ENCODE measurements at places on chromosomes 7 and 10.

- DNase-seq = no peak
These were observed 702.3 kb downstream of the LRMDA start for GRCh38 chr10:76133597-76134255.

DNA sequence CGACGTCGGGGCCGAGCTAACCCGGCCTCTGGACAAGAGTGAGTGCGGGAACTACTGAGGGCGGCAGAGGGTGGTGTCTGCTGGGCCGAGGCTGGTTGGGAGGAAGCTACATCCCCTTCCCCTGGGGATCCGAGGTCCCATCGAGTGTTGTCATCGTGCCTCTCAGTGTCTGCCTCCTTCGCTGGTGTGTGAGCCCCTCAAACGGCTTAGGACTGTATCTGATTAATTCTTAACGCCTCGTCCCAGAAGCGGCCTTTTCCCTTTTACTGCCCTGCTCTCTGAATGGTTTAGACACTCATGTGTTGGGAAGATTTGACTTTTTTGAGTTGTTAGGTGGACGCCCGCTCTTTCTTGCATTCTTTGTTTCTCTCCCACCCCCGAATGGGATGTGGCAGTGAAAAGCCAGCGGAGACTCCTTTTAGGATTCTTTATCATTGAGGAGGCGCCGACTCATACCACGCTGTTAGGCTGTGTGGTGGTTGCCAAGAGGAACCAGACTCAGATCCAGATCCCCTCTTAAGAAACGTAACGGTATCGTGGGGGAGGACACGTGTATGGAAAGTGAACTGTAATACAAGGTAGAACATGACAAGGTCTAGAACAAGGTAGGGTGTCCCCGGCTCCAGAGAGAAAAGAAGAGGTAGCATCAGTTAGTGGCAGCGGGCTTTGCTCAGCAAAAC, 631 bp downstream of the SUPV3L1 start:
- no peak for DNase-seq

DNA sequence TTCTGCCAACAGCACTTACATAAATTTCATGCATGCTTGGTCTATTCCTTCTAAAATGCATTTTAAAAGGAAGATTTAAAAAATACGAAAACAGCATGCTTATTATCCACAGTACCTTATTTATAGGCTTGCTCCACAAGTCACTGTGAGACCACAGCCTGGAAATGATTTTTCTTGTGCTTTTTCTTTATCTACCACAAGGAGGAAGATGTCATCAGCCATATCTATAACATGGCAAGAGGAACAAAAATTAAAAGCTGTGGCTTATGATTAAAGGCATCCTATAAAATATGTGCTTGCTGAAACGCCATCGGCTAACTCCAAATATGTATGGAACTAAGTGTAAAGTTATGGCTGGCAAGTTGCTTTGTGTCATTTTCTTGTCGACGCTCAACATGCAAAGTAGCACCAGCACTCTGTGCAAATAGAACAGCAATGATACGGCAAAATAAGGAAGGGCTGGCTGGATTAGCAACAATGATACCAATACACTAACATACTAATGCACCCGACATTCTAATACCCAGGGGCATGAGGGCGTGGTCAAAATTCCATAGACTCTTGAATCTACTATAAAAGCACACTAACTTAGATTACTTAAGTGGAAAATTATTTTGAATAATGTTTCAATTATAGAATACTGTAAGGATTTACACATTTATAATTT, 41.2 kb upstream of the AKR1E2 start:
- DNase-seq = no peak

GRCh38 chr7:41459183-41459582, 243.7 kb downstream of the INHBA start:
- no peak for DNase-seq

DNA sequence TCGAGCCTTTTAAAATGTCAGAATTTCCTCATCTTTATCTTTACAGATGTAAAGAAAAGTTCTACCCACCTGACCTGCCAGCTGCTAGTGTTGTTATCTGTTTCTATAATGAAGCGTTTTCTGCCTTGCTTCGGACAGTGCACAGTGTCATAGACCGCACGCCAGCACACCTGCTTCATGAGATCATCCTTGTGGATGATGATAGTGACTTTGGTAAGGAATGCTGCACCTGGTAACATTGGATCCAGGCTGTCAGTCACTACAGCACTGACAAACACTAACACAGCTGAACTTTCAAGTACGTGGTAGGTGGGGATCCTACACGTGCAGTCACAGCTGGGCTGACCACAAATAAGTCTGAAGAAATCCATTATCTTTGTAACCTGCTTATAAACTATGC, 77.6 kb downstream of the GALNT11 start:
- no peak for DNase-seq

DNA sequence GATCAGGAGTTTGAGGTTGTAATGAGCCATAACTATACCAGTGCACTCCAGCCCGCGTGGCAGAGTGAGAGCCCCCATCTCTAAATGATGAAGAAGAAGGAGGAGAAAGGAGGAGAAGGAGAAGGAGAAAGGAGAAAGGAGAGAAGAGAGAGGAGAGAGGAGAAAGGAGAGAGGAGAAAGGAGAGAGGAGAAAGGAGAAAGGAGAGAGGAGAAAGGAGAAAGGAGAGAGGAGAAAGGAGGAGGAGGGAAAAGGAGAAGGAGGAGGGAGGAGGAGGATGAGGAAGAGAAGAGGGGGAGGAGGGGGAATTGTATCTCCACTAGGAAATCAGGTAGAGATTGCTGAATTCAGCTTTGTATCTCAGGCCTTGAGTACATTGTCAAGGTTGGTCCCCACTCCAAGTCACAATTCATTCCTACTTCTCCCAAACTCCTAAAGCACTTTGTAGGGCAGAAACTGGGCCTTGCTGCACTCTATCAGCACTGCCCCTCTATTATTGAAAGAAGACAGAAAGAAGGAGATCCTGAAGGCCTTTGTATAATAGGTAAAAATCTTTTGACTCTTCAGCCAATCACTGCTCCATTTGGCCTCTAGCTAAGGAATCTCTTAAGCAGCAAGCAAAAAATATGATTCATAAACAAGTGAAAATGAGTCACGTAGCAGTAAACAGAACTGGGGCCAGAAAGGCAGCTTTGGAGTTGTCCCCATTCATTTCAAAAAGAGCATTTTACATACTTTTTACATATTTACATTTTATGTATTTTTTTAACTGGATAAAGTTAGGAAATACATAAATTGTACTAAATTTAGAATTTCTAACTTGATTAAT, 178.0 kb downstream of the IMMP2L start:
- no peak for DNase-seq

- no peak for DNase-seq
These were observed 59.6 kb upstream of the TRIL start for GRCh38 chr7:29017713-29018112.

GRCh38 chr7:17384400-17384799, 85.9 kb downstream of the AHR start:
- no peak for DNase-seq

GRCh38 chr10:3465406-3465891, 292.9 kb upstream of the PITRM1 start:
- no peak for DNase-seq

GRCh38 chr7:6022707-6023106, 8.5 kb upstream of the ANKRD61 start:
- no peak for DNase-seq

GRCh38 chr10:103013416-103013815, 95.3 kb downstream of the CNNM2 start:
- no peak for DNase-seq

- no peak for DNase-seq
These were observed 46.9 kb downstream of the ATE1 start for GRCh38 chr10:121880895-121881294.

GRCh38 chr10:127797339-127797738, 60.4 kb downstream of the FOXI2 start:
- DNase-seq = no peak

- no peak for DNase-seq
These were observed 462.5 kb upstream of the IGFBP3 start for GRCh38 chr7:46383605-46384004.

GRCh38 chr7:103937680-103938079, 51.8 kb downstream of the RELN start:
- no peak for DNase-seq

DNA sequence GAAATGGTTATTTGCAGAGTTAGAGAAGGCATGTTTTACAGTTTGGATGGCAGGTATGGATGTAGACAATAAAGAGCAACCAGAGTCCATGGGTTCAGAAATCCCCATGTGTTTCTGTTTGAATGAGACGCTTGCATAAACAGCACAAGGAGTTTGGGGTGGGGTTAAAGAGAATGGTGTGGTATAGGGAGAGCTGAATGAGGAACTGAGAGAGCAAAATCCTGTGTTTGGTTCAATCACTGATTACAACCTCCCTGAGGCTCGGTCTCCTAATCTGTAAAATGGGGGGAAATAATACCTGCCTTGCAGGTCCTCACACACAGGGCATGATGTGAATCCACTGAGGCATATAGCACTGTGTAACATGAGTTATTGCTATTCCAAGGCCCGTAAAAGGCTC, 23.7 kb downstream of the CAV1 start:
- DNase-seq = no peak

DNA sequence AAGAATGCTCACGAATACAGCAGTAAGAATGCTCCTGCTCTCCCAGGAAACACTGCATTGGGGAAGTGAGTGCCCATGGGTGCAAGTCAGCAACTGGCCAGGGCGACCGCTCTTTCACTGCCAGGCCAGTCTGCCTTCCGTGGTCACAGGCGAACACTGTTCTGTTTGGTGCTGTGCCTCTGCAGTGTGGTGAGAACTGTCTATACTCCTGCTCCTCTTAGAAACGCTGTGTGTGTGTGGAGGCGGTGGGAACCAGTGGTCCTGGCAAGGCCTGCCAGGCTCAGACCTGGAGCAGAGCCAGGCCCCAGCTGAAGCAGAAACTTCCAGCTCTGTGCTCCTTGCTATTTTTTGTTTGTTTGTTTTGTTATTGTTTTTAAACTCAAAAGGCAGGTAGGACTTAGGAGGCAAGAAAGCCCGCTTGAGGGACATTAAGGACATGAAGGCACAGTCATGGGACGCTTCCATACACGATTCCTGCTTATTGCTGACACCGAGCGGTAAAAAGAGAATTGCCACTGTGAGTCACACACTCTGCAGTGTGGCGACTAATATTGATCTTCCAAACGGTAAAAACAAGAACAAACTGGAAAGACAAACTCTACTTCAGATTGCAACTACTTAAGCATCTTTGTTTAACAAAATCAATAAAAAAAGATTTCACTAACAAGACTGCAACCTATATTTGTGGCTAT, 430.8 kb downstream of the DNAJB6 start:
- DNase-seq = no peak

DNA sequence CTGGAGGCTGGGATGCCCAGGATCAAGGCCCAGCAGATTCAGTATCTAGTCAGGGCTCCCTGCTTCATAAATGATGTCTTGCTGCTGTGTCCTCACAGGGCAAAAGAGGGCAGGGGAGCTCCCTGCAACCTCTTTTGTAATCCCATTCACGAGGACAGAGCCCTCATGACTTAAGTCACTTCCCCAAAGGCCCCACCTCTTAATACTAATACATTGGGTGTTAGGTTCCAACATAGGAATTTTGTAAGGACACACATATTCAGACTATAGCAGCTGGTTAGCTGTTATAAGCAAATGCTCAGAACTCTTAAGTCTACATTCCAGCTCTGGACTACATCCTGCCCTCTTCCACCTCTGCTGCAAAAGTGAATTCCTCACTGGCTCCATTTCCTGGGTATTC, 63.0 kb downstream of the VOPP1 start:
- DNase-seq = no peak

GRCh38 chr10:26516540-26517101, 78.5 kb downstream of the APBB1IP start:
- DNase-seq = no peak

DNA sequence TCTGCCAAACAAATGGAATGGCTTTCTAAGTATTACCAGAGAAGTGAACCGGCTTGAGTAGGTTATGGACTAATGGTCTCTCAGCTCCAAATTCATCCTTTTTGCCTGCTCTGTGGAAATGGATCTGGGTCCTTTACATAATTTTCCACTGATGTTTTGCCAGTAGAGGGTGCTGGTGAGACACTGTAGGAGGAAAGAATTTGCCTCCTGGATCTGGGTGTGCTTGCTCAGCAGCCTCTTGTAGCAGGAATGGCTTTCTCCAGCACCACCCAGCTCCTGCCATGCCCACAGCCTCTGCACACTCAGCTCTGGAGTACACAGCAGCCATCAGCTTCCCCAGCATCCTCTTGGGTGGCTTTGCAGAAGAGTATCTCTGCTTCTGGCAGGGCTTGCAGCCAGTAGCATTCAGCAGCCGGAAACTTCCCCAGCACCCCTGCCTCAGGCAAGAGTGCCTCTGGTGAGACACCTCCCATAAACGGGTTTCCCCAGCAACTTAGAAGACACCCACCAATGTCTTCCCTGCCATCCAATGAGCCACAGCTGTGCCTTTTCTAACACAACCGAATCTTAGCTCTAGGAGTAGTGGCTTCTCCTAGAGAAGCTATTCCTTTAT, 235.0 kb upstream of the PLPP4 start:
- DNase-seq = no peak

GRCh38 chr7:47506382-47507339, 75.2 kb downstream of the TNS3 start:
- no peak for DNase-seq

GRCh38 chr10:85149766-85150165, 821.4 kb downstream of the CCSER2 start:
- DNase-seq = no peak

- DNase-seq = no peak
These were observed 61.8 kb upstream of the DRGX start for GRCh38 chr10:49457686-49458085.

DNA sequence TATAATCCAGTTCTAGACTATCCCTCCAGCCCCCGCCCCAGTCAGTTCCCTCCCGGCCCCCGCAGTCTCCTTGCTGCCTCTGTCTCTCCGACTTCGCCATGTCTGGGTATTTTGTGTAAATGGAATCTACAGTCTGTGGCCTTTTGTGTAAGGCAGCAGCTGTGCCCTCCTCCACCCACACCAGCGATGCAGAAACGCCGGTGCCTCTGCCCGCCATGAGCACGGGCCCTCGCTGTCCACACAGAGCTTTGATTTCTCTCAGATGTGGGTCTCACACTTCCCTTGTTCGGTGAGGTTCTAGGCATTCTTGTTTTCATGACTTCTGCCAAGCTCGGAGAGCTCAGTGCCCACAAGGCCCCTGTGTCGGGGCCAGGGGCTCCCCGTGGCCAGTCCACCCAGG, 37.8 kb downstream of the NKX6-2 start:
- no peak for DNase-seq

- DNase-seq = no peak
These were observed 48.6 kb downstream of the PDSS1 start for GRCh38 chr10:26746061-26746460.

GRCh38 chr10:131272897-131273451, 38.5 kb downstream of the TCERG1L start:
- no peak for DNase-seq

DNA sequence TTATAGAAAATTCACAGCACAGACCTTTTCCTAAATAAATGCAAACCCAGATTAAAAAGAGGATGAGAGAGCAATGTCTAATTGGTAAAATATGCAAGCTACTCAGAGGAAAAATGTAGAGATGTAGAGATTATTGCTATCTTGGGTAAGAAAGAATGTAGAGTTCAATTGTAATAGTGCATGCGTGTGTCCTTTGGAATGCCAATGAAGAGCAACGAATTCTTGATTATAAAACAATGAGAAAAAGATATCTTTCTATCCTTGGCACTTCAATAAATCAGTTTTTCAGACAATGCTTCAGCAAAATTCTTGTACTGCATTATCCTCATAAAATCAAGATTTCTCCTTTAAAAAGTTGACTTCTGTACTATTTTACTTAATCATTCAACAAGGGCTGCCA, 50.9 kb downstream of the SEMA3D start:
- DNase-seq = no peak

- DNase-seq = no peak
These were observed 1.2 kb downstream of the HSPA14 start for GRCh38 chr10:14839305-14839695.
